ENCODE measurements at places on chromosomes 4 and X.

DNA sequence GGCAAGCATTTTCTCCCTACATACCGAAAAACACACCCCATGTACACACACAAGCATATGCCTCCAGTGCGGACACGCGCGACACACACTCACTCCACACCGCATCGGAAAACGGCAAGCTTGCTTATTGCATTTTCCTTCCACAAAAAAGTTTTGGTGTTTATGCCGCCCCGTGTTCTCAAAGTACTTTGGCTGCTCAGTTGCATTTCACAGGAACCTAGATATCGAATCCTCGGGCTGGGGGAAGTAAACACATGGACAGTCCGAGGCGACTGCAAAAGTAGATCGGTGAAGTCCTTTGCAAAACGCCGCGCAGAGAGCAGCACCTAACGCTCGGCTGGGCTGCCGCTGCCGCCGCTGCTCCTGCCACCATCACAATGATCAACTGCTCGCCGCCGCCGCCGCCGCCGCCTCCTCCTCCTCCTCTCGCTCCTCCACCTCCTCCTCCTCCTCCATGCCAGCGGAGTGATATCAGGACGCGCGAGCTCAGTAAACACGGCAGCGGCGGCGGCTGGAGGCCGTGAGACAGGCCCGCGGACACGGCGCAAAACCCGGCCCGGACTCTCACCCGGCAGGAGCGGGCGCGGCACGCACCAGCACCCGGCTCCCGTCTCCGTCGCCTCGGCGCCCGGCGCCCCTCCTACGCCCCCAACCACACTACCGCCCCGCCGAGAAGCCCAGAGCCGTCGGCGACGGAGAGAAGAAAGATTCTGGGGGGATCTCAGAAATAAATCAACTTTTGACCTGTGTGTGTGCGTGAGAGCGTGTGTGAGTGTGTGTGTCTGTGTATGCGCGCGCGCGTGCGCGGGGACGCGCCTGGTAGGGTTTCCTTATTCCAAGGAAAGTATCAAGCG is at the start of gene MAML3:
MAML3 (minus strand) TSS at position 467 of the 854 bp plus-strand sequence. CDS start 857 bp downstream, outside the sequence.
- DNase-seq: no peak

- DNase-seq: no peak
These were observed 15.4 kb upstream of the CDKL5 start for GRCh38 chrX:18410038-18410437.

- DNase-seq: no peak
These were observed 1057.0 kb upstream of the SLIT2 start for GRCh38 chr4:19194672-19195071.

DNA sequence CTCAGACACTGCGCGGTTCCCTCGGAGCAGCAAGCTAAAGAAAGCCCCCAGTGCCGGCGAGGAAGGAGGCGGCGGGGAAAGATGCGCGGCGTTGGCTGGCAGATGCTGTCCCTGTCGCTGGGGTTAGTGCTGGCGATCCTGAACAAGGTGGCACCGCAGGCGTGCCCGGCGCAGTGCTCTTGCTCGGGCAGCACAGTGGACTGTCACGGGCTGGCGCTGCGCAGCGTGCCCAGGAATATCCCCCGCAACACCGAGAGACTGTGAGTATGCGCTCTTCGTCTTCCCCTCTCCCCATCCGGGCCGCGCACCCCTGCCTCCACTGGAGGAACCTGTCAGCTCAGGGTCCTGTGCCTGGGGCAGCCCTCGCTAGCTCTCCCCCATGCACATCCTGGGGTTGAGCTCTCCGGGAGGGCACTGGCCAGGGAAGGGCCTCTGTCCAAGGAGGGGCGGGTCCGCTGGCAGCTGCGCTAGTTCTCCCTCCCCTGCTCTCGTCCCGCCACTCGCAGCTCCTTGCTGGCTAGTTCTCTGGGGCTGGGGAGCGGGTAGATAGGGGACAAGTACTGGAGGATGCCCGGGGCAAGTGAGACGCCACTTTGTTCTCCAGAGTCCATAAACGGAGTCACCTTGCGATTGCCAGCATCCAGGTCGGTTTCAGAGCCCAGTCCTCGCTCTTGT is 2.2 kb downstream of the SLIT2 start:
- no peak for DNase-seq

- DNase-seq: no peak
These were observed 30.2 kb downstream of the ATP8A1 start for GRCh38 chr4:42626629-42627146.

DNA sequence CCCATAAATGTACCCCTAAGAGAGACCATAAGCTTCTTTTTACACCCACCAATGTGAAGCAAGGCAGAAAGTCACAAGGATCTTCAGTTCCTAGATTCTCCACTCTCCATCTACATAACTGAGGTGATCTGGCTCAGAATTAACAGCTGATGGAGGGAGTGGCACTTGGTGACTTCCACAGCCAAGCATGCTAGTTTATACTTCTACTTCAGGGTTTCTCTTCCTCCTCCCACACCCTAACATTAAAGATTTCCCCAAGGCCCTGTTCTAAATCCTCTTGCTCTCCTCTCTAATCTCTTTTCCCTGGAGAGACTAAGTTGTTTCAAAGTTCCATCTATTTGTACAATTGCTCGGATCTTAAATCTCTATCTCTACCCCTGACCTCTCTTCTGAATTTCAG is 81.1 kb downstream of the MBNL3 start:
- DNase-seq: no peak

GRCh38 chrX:18549643-18550042 is 122.3 kb downstream of the RS1 start:
- DNase-seq: no peak

DNA sequence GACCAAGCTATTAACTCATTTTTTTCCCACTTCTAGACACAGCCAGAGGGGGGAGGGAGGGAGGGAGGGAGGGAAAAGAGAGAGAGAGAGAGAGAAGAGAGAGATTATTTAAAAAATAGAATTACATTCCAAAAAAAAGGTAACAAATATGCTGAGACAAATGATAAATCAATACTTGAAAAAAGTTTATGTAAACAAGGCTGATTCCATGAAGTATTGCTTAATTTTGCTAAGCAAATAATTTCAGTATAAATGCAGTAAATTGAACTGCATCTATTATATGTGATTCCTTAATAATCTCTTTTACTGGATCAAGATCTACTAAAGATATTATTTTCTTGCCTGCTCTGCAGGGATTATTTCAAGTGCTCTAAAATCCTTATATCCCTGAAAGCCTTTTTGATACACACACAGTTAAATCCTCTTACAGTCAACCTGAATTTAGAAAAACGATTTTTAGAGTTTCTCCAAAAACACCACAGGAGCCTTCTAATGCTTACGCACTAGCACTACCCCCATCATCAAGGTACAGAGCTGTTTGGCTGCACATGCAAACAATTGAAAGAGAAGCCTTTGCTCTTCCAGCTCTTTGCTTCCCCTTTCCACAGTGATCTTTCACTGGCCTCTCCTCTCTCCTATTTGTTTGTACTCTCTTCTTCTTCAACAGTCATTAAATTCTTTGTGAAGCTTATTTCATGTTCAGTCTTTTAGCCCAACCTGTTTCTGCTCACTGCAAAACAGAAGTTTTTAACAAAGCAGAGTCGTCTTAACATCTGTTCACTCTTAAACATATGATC is 426.3 kb upstream of the FAM241A start:
- no peak for DNase-seq

DNA sequence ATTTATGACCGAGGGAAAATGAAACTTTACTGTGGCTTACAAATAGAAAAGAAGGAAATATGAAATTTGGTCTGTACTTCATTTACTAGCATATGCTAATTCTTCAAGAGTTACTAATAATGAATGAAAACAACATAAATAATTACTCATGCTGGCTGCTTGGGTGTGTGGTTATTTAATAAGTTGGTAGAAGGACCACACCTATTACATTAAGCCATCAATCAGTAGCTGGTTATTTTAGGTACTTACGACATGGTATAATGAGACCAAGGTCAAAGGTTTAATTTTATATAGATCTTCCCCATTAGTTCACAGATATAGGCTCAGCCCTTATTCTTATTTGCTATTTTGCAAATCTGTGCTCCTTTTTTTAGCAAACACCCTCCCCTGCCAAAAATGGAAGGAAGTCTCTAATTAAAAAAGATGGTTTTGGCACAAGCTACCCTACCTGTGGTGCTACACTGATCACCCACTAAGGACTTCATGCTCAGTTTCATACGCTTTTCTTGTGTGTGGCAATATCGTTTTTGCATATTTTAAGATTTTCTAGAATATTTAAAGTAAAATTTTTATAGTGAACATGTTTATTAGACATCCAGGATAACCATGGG is 14.1 kb downstream of the TMPRSS11D start:
- DNase-seq: no peak

GRCh38 chrX:151510203-151510602 is 53.3 kb upstream of the PASD1 start:
- DNase-seq: no peak

DNA sequence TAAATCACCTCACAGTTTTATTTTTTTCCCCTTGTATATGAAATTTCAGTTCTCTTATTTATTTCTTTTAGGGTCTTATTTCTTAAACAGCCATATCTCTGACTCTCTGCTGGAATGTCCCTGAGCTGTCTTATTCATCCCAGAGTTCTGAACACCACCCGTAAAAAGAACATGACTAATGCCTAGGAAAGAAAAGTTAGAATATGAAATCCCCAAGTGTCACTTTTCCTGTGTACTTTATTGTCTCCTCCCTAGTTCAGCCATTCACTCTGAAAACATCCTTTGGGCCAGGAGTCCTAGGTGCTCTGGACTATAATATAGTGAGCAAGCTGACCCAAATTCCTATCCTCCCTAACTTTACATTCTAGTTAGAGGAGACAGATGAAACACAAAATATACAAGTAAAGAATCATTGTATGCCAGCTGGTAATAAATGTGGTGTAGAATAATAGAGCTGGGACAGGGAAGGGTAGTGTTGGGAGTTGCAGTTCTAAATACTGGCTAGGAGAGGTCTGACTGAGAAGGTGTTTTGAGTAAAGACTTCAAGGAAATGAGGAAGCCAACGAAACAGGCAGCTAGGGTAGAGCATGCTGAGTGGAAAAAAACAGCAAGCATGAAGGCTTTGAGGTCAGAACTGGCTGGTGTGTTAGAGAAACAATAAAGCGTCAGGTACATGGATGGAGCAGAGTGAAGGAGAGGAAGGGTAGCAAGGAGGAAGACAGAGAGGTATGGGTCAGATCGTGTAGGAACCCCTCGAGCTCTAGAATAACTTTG is 40.6 kb upstream of the FTHL17 start:
- DNase-seq: no peak

GRCh38 chr4:180630012-180630665 is 1613.1 kb upstream of the TENM3 start:
- no peak for DNase-seq

GRCh38 chrX:100373673-100374072 is 36.4 kb downstream of the PCDH19 start:
- DNase-seq: no peak

DNA sequence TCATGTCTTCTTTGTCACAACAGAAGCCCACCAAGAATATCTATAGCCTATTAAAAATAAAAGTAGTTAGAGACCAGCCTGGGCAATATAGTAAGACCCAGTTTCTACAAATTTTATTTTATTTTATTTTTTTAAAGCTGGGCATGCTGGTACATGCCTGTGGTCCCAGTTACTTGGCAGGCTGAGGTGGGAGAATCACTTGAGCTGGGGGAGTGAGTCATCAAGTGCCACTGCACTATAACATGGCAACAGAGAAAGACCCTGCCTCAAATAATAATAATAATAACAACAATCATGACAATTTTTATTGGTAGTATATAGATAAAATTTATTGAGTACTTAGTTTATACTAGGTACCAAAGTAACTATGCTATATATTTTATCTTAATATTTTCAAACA is 93.0 kb upstream of the NPFFR2 start:
- no peak for DNase-seq

Data from GM18507 (cell line).